Sciatic nerve (tissue), 2 donors: ENCODE measurements at places on chromosomes 2 and 18. TPM values are rescaled to one million over a fixed set of nuclear protein-coding genes. Genes with fewer than 3 reads are reported as not detected.

TLX2 gene
- not detected for total RNA-seq

C1GALT1C1L gene
- 0.49 TPM for total RNA-seq

AQP12A gene
- not detected for total RNA-seq

GLI2 gene
- 14.4 TPM for total RNA-seq

ZNF385B gene
- 5.3 TPM for total RNA-seq

DPY30 gene
- total RNA-seq: 45.4 TPM

BCL11A gene
- 1.6 TPM for total RNA-seq

ARHGAP15 gene
- total RNA-seq: 119 TPM

ZSWIM2 gene
- total RNA-seq: not detected

NT5C1B gene
- total RNA-seq: not detected

DCDC2C gene
- total RNA-seq: 4.6 TPM

DCAF17 gene
- total RNA-seq: 24.0 TPM

SELENOI gene
- total RNA-seq: 30.2 TPM

TTN gene
- total RNA-seq: 16.3 TPM

FER1L5 gene
- 0.71 TPM for total RNA-seq

GCG gene
- total RNA-seq: not detected

HOXD12 gene
- not detected for total RNA-seq

MC4R gene
- not detected for total RNA-seq

CCDC121 gene
- total RNA-seq: 7.6 TPM

ZNF892 gene
- total RNA-seq: 8.5 TPM

SMYD1 gene
- 0.49 TPM for total RNA-seq

ANKRD30BL gene
- not detected for total RNA-seq

DPYSL5 gene
- not detected for total RNA-seq

NAT8 gene
- not detected for total RNA-seq

GREB1L gene
- 2.0 TPM for total RNA-seq

UNC50 gene
- total RNA-seq: 43.6 TPM

SP140 gene
- total RNA-seq: 4.4 TPM

KCNJ3 gene
- total RNA-seq: 0.62 TPM

L3MBTL4 gene
- total RNA-seq: 8.7 TPM

ANKRD29 gene
- 21.5 TPM for total RNA-seq

TBC1D8 gene
- total RNA-seq: 20.1 TPM

CAPN13 gene
- 0.98 TPM for total RNA-seq

INO80B gene
- total RNA-seq: 38.2 TPM
